ENCODE measurements at places on chromosomes 5 and 9. TPM values are rescaled to one million over a fixed set of nuclear protein-coding genes. Genes with fewer than 3 reads are reported as not detected.
A peak's percentile ranks its signal among the peaks of the same experiment; 100 is the strongest.

Gene SPINK13
- not detected for total RNA-seq

Gene ANKRD18A
- total RNA-seq, result 1.5 TPM

Gene FAM169A
- total RNA-seq, result 0.98 TPM

Gene TSSK1B
- total RNA-seq, result 1.2 TPM

Gene MPDZ
- total RNA-seq, result 38.8 TPM

- no peak overlapping the region for H3K4me3 ChIP-seq
- DNase-seq, result no peak
- H3K4me1 ChIP-seq, result no peaks in the 10 kb centered on the region
- no peaks in the 10 kb centered on the region for H3K27me3 ChIP-seq
- no peak overlapping the region for H3K27ac ChIP-seq
- no peaks in the 10 kb centered on the region for H3K36me3 ChIP-seq
Observed at GRCh38 chr9:133725886-133726285, 12.3 kb downstream of the SARDH start.

- no peaks in the 10 kb centered on the region for H3K36me3 ChIP-seq
- no peaks in the 10 kb centered on the region for H3K4me1 ChIP-seq
- no peaks in the 10 kb centered on the region for H3K27me3 ChIP-seq
Observed at GRCh38 chr5:112848116-112848811, 12.8 kb upstream of the SRP19 start.

GRCh38 chr9:132784286-132784830, 93.7 kb downstream of the AK8 start:
- no peaks in the 10 kb centered on the region for H3K27me3 ChIP-seq
- H3K4me1 ChIP-seq, result no peaks in the 10 kb centered on the region
- no peak overlapping the region for H3K27ac ChIP-seq

- no peak overlapping the region for H3K27ac ChIP-seq
- DNase-seq, result no peak
- no peak overlapping the region for H3K4me3 ChIP-seq
- H3K4me1 ChIP-seq, result peaks cover 5% of the 10 kb centered on the region
- H3K27me3 ChIP-seq, result no peaks in the 10 kb centered on the region
- H3K36me3 ChIP-seq, result no peaks in the 10 kb centered on the region
Observed at GRCh38 chr5:137273511-137273910, 225.6 kb downstream of the SPOCK1 start.

GRCh38 chr5:2193142-2193541, 310.4 kb upstream of the IRX4 start:
- H3K27me3 ChIP-seq, result no peaks in the 10 kb centered on the region
- no peak overlapping the region for H3K4me3 ChIP-seq
- H3K4me1 ChIP-seq, result no peaks in the 10 kb centered on the region
- H3K27ac ChIP-seq, result no peak overlapping the region
- no peak for DNase-seq

DNA sequence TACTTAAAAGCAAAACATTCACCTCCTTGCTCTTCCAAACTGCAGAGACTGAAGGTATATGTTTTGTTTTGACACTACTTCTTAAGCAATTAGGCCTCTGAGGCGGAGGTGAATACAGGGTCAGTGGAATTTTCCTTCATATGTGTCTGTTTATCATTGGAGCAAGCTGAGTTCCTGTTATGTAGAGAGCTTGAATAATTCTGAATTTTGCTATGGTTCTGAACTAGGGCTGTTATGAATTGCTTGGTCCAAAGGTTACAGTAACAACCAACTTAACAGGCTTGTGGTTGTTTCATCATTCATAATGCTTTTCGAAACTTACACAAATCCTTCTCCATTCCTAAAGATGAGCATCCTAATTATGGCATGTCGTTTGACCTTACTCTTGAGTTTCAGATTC, 444.6 kb upstream of the MEF2C start:
- no peaks in the 10 kb centered on the region for H3K27me3 ChIP-seq
- DNase-seq, result no peak
- no peaks in the 10 kb centered on the region for H3K4me1 ChIP-seq

DNA sequence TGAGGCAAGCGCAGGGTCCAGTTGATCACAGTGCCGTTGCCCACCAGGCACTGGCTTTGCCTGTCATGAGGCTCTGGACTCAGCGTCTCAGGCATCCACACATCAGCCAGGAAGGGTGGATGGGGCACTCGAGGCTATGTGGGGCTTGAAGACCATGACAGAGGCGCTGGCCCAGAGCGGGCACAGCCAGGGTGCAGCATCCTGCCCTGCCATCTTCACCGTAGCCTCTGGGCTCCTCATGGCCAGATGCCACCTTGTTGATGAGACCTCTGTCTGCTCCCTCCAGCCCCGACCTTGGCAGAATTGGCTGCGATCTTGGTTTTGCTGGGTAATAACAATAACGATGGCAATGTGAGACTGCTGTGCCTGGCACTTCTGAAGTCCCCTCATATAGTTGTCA, 404.2 kb upstream of the IRX2 start:
- H3K27me3 ChIP-seq, result no peaks in the 10 kb centered on the region
- H3K27ac ChIP-seq, result no peak overlapping the region
- H3K36me3 ChIP-seq, result no peaks in the 10 kb centered on the region
- no peak for DNase-seq
- no peak overlapping the region for H3K4me3 ChIP-seq
- H3K4me1 ChIP-seq, result no peaks in the 10 kb centered on the region

GRCh38 chr5:14756478-14756877, 92.0 kb downstream of the OTULIN start:
- no peak overlapping the region for H3K4me3 ChIP-seq
- no peaks in the 10 kb centered on the region for H3K36me3 ChIP-seq
- no peak overlapping the region for H3K27ac ChIP-seq
- no peaks in the 10 kb centered on the region for H3K27me3 ChIP-seq
- H3K4me1 ChIP-seq, result no peaks in the 10 kb centered on the region
- DNase-seq, result no peak

- H3K36me3 ChIP-seq, result no peaks in the 10 kb centered on the region
- no peak overlapping the region for H3K4me3 ChIP-seq
- no peaks in the 10 kb centered on the region for H3K27me3 ChIP-seq
- no peaks in the 10 kb centered on the region for H3K4me1 ChIP-seq
- DNase-seq, result no peak
Observed at GRCh38 chr9:16022228-16022627, 469.4 kb downstream of the CCDC171 start.

GRCh38 chr5:172508471-172509404, 54.4 kb upstream of the SH3PXD2B start:
- H3K4me1 ChIP-seq, result peaks cover 15% of the 10 kb centered on the region
- peak; percentile 93 for DNase-seq
- H3K27me3 ChIP-seq, result no peaks in the 10 kb centered on the region
- H3K4me3 ChIP-seq, result no peak overlapping the region
- no peak overlapping the region for H3K27ac ChIP-seq

- H3K27me3 ChIP-seq, result no peaks in the 10 kb centered on the region
- no peak overlapping the region for H3K27ac ChIP-seq
- no peak for DNase-seq
- H3K4me1 ChIP-seq, result no peaks in the 10 kb centered on the region
- H3K4me3 ChIP-seq, result no peak overlapping the region
- H3K36me3 ChIP-seq, result no peaks in the 10 kb centered on the region
Observed at GRCh38 chr9:16675131-16675530, 195.3 kb downstream of the BNC2 start.

DNA sequence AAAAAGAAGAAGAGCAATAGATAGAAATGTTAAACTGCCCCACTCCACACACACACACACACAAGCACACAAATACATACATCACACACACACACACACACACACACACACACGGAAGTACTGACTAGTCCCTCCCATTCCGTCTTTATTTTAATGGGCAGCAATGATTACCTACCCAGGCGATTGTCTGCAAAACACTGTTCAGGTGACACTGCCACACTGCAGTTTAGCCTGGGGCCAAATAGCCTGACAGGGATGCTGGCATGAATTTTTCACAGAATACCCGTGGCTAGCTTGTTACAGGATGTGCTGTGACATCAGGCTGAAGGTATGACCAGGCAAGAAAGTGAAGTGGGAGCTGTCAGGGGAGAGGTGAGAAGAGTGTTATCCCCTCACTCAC, 86.9 kb downstream of the FRMD3 start:
- no peaks in the 10 kb centered on the region for H3K36me3 ChIP-seq
- H3K27ac ChIP-seq, result no peak overlapping the region

GRCh38 chr5:5342784-5343183, 79.7 kb upstream of the ICE1 start:
- no peaks in the 10 kb centered on the region for H3K36me3 ChIP-seq
- no peak overlapping the region for H3K27ac ChIP-seq
- H3K4me1 ChIP-seq, result peaks cover 7% of the 10 kb centered on the region
- no peak overlapping the region for H3K4me3 ChIP-seq
